ENCODE measurements at places on chromosomes 11 and 22.

GRCh38 chr11:15965562-15966250, 390.6 kb downstream of the SOX6 start:
- DNase-seq, result no peak

DNA sequence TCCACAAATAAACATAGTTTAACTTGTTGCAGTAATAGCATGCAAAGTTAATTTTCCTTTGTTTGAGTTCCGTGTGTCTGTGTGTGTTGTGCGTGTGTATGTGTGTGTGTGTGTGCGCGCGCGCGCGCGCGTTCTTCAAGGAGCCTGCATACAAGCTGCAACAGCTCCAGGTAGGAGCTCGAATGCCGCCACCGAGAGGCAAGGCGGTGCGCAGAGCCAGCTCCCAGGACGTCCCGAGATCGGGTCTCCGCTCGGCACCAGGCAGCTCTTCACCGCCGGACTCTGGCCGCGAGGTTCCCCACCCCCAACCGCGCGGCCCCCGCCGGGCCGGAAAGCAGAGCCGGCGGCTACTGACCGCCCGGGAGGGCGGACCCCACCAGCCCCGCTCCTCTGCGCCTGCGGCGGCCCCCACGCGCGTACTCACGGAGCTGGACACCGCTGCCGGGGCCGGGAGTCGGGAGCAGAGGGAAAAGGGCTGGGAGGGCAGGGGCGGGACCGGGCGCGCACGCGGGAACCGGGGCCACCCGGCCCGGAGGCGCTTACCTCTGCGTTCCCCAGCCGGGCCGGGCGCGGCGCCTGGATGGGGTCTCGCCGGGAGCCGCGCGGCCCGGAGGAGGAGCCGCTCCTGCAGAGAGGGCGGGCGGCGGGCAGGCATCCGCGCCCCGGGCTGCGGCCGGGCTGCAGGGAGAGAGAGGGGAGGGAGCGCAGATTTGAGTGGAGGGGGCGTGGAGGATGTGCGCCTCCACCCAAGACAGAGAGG, 40.4 kb upstream of the AKIP1 start:
- DNase-seq, result no peak

GRCh38 chr22:22811016-22812009, 76.3 kb upstream of the IGLL5 start:
- no peak for DNase-seq

DNA sequence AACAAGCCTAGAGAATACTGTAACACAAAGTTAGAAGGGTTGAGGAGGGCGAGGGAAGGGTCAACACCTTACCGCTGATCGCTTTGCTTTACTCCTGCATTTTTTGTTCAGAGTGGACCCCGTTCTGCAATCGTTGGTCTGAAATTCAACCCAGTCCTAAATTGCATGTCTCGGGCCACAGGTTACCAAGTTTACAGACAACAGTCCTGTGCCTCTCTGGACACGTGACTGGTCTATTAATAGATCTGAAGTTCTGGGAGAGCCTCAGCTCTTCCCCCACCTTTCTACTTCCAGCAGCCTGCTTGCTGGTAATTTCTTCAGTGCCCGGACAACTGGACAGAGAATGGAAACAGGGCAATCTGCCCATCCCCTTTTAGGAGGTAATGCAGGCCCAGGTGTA, 74.2 kb downstream of the STIM1 start:
- DNase-seq, result no peak

DNA sequence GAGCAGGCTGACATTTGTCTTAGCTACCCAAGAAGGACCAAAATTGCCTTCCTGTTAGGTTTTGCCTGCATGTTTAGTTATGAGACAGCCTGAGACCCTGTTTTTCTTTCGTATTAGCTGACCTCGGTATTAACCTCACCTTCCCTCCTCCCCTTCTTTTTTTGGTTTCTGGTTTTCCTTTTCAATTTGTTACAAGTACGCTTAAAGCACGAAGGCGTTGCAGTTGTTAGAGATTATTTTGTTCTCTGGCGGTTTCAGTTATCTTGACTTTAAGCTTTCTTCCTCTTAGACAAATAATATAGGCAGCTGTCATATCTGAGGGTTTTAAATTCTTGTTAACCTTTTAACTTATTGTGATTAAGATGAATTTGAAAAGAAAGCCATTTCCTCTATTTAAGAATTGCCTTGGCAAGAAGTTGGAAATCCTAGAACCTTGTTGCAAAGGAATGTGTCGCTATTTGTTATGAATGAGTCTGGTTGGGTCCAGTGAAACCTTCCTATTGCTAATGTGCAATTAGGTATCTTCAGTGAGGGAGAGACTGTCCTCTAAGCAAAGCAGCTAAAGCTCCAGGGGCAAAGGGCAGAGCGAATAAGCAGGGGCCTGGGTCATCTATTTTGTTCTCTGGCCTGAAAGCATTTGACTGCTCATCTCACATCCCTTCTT, 45.7 kb downstream of the PACS1 start:
- no peak for DNase-seq

GRCh38 chr22:37290737-37291136, 8.4 kb downstream of the CYTH4 start:
- no peak for DNase-seq

GRCh38 chr11:118953265-118953664, 2.8 kb upstream of the UPK2 start:
- DNase-seq, result no peak
